ENCODE measurements at places on chromosomes 3 and 15. TPM values are rescaled to one million over a fixed set of nuclear protein-coding genes. Genes with fewer than 3 reads are reported as not detected.

Gene DNAH12
- 7.4 TPM for polyA plus RNA-seq

- no peak for DNase-seq
These were observed 116.9 kb upstream of the FOXB1 start for GRCh38 chr15:59887211-59887610.

Gene KIF15
- 19.8 TPM for polyA plus RNA-seq

GRCh38 chr3:79767194-79767904 lies 449 bp downstream of the ROBO1 start:
- no peak for DNase-seq

Gene SPTBN5
- polyA plus RNA-seq, result 1.3 TPM

- no peak for DNase-seq
These were observed 300.7 kb downstream of the TUSC7 start for GRCh38 chr3:117010318-117010717.

DNA sequence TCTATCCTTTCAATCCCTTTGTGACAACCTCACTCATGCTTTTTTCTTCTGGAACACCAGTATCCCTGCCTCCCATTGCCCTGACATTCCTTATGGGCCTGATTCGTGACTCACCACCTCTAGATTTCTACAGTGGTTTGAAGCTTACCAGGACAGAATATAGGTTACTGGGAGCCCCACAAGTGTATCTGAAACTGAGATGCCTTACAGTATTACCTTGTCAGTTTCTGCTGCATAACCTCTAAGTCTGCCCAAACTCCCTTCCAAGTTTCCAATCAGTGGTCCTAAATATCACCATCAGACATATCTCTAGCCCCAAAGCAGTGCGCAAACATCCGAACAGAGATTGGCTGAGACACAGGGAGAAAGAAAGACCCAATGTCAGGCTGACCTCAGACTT lies 5.6 kb downstream of the CPB1 start:
- no peak for DNase-seq

- no peak for DNase-seq
These were observed 52.5 kb upstream of the C15orf61 start for GRCh38 chr15:67468416-67468815.

GRCh38 chr15:97692301-97693015 lies 268.0 kb upstream of the ARRDC4 start:
- DNase-seq, result no peak

GRCh38 chr3:156649681-156650080 lies 24.7 kb upstream of the TIPARP start:
- DNase-seq, result no peak

Gene ESYT3
- polyA plus RNA-seq, result 36.4 TPM

Gene MKRN3
- polyA plus RNA-seq, result 0.40 TPM

GRCh38 chr3:86801921-86802320 lies 189.0 kb downstream of the VGLL3 start:
- DNase-seq, result no peak

GRCh38 chr3:67858492-67858891 lies 204.1 kb upstream of the SUCLG2 start:
- DNase-seq, result no peak

DNA sequence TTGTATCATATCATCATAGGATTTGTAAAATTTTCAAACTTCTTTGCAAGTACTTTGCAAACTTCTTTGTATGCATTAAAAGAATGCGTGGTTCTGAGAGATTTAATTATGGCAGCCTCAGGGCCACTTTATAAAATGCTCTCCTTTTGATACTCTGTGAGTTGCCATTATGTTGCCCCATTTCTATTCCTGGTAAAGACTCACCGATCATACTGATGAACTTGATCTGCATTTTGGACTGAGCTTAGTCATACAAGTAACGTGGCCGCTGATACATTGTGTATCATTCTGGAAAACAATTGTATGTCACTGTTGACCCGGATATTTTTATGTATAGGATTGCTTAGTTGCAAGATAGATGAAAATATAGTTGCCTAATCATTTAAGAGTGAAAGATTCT lies 38.8 kb downstream of the AKAP13 start:
- no peak for DNase-seq

DNA sequence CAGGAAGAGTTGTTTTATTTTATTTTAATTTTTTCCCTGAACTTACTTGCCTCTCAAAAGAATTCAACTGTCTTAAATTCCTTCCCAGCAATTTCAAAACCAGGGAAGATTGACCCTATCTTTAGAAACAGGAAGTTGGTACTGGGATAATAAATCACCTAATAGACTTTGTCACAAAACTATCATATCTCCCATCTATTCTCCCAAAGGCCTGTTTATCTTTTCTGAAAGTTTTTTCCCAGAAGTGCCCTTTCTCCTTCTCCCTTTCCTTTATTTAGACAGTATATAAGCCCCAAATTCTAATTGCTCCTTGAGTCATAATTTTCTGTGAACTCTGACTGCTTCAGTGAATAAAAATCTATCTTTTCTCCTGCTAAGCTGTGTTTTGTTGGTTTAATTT lies 2.9 kb upstream of the RNF7 start:
- no peak for DNase-seq

DNA sequence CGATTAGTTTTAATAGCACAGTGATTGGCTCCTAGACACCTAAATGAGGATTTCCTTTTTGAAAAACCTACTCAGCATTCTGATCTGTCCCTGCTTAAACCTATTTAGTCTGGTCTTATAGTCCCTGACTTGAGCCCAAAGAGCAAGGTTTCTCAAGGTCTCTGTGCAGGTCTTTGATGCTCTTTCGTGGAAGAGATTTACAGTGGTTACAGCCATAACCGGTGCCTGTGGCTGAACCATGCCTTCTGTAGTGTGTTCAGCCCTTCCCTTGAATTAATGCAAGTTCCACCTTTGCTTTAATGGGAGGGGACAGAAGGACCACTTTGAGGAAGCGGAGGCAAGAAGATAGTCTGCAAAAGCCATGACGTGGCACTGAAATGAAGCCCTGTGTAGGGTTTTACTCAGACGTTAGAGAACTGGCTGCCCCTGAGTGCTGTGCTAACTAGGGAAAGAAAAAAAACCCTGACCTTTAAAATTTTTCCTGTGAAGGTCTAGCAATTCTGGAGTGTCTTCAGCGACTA lies 43.0 kb downstream of the ZBTB38 start:
- no peak for DNase-seq

Gene HCN4
- polyA plus RNA-seq, result 0.13 TPM

GRCh38 chr3:76138921-76139320 lies 353.6 kb upstream of the ZNF717 start:
- no peak for DNase-seq

DNA sequence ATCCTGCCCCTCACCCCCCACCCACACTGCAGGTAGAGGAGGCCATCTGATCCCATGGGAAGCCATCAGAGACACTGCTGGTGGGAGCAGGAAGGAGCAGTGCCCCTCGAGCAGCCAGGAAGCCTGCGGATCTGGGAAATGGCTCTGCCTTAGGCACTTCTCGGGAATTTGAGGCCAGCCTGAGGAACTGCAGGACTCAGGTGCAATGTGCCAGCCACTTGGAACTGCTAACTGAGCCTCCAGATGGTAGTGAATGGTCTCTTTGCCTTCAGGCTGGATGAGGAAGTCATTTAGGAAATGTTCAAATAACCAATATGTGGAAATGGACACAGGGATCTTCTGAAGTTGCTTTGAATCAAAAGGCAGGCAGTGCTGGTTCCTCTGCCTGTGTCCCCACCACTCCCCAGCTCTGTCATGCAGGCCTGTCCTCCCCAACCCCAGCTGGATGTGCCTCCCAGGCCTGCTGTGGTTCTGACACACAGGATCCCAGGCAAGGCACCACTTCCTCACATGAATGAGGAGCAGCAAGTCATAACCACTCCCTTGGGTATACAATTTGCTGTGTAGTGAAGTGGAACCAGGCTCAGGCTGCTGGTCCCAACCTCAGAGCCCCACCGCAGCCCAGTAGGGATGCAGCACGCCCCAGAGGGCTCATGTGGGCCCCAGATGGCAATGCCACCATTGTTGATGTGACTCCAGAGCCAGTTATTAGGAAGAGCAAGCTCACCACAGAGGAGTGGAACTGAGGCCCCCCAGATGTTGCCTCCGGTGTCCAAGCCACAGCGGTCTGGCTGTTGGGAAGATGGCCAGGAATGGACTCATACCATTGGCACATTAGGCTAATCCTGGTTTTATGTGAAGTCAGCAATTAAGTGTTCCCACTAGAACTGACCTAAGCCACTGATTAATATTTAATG lies 46.5 kb upstream of the LIMD1 start:
- DNase-seq, result no peak

GRCh38 chr3:189172668-189173419 lies 1.1 kb downstream of the TPRG1 start:
- no peak for DNase-seq

DNA sequence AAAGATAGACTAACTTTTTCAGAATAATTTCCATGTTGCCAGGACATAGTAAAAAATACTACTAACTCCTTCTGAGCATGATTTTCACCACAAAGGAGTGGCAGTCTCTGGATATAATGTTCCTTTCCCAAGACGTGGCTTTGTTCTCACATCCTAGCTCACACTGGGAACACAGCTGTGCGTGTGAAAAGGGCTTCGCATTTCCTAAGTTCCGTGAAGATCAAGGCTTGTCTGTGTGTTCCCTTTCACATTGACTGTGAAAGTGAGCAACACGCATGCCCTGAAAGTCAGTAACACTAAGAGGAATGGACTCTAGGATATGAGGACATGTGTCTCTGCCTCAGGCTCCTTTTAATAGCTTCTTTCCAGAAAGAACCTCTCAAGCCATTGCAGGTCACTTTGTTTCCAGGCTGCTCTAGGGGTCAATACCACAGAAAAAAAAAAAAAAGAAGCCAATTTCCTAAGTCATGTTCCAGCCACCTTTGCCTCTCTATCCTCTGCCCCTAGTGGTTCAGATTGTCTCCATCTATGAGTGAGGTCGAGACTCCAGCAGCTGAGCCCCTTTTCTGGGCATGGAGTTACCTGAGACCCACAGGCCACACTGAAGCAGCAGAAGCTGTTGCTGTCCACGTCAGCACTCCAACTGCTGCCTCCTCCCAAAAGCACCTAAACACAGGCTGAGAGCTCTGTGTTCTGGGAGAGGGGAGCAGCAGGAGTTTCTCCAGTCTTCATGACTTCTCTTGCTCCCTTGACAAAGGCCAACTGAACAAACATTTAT lies 355.9 kb downstream of the RSL24D1 start:
- no peak for DNase-seq

Gene ADCY5
- 15.4 TPM for polyA plus RNA-seq

DNA sequence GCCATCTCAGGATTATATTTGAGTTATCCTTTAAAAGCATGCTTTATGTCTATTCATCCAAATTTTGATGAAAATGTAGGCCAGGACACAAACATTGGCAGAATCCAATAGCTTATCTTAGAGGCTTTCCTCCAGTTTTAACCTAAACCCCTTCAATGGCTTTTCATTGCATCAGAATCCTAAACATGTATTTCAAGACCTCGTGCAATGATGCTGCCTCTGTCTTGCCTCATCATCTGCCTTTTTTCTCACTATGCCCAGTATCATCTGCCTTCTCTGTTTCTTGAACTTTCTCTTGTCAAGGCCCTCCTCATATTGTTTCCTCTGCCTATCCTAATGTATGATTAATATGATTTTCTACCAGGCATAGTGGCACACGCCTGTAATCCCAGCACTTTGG lies 76.1 kb upstream of the MAP4 start:
- no peak for DNase-seq

DNA sequence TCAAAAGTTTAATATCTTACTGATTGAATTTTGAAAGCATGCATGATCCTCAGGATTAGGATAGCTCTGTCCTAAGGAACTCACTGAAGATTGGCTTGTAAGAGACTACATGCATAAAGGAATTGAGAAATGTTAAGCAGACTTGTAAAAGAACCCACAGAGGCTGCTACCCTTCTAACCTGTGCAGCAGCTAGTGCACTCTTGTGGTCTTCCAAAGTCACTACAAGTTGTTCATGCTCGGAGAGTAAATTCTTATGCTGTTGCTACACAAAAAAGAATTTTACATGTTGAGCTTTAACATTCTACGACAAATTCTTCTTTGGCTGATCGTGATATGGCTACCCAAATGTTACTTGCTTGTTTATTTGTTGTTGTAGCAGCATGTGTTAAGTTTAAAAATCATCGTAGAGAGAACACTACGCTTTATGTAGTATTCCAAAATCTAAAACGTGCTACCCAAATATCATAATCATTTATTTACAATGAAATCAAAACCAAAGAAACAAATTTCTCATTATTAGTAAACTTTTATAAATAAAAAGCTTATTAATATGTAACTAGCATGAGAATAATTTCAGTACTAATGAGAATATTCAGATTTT lies 55.0 kb downstream of the GOLIM4 start:
- DNase-seq, result no peak

GRCh38 chr3:194014756-194015155 lies 121.2 kb upstream of the HES1 start:
- DNase-seq, result no peak

DNA sequence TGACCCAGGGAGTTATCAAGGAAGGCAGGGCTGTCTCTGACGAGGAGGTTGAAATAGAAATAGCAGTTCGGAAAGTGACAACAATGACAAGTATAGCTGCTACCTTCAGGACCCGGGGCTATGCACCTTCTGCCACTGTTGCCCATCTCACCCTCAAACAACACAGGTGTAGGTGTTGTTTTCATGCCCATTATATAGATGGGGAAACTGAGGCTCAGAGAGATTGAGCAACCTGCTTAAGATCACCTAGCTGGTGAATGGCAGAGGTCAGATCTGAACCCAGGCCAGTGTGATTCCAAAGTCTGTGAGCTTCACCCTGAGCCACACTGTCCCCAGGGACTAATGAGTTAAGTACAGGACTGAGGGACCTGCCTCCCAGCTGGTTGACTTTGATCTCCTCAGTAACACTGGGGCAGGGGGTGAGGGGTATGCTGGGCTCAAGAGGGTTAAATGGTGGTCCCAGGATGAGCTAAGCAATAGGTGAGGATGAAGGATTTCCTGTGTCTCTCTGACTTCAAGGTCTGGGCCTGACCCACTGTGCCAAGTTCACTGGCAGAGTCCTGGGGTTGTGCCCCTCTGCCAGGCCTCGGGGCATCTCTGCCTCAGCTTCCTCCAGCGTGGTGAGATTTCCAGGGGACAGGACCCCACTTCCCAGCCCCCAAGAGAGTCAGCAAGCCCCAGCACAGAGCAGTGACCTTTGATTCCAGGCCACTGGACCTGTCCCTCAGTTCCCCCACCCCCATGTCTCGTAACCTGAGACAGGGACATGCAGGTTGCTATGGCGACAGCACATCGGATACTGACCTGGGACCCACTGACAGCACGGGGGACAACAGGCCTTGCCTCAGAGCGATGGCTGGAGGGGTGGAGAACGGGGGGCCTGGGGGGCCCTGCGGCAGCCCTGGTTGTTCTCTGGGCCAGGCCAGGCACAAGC lies 35.0 kb downstream of the ATP2B2 start:
- no peak for DNase-seq

Gene ROPN1
- 0.31 TPM for polyA plus RNA-seq

Data from left lung (tissue), 14 donors.